ENCODE measurements at places on chromosomes 6 and 20. TPM values are rescaled to one million over a fixed set of nuclear protein-coding genes. Genes with fewer than 3 reads are reported as not detected.

ECT2L gene
- 0.23 TPM for total RNA-seq

EHMT2 gene
- 48.9 TPM for total RNA-seq

CTAGE9 gene
- not detected for total RNA-seq

PPP1R14C gene
- total RNA-seq: 73.7 TPM

RAD21L1 gene
- not detected for total RNA-seq

DNA sequence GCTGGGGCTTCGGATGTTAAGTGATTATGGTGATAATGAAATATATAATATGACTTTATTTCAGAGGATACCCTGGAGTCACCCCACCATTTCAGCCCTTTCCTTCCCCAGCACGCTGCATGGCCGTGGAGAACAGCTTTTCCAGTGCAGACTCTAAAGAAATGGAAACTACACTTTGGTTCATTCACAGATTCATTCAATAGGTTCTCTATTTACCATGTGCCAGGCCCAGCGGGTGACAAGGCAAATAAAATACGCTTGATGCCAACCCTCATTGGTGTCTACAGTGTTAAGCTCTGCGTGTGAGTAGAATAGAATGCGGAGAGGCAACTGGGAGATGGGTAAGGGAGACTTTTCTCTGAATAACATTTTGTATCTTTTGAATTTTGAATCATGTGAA is 89.7 kb downstream of the TCP11 start:
- peak; percentile 19 for DNase-seq

DNA sequence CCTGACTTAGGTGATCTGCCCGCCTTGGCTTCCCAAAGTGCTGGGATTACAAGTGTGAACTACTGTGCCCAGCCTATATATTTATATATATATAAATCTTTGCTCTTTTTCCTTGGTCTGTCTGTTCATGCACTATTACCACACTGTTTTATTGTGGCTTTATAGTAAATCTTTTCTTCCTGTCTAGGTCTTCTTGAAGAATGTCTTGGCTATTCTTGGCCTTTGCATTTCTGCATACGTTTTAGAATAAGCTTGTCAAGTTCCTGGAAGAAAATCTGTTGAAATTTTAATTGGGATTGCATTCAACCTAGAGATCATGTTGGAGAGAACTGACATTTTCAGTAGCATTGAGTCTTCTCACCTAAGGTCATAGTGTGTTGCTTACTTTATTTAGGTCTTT is 37.1 kb downstream of the MYO6 start:
- DNase-seq: no peak

- no peak for DNase-seq
Observed at GRCh38 chr20:51654060-51654459, 111.5 kb upstream of the NFATC2 start.

DNA sequence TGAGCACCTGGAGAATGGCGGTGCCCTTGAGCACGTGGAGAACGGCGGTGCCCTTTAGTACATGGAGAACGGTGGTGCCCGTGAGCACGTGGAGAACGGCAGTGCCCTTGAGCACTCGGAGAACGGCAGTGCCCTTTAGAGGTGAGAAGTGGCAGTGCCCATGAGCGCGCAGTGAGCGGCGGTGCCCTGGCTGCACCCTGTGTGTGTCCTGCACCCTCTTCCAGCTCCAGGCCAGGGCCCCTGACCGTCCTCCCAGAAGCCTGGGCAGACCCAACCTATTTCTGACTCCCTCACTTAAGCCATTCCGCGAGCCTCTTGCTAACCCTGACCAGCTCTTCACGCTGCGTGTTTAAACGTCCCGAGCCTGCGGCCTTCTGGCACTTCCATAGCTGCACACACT is 151.3 kb downstream of the DLL1 start:
- DNase-seq: peak; percentile 43

DNA sequence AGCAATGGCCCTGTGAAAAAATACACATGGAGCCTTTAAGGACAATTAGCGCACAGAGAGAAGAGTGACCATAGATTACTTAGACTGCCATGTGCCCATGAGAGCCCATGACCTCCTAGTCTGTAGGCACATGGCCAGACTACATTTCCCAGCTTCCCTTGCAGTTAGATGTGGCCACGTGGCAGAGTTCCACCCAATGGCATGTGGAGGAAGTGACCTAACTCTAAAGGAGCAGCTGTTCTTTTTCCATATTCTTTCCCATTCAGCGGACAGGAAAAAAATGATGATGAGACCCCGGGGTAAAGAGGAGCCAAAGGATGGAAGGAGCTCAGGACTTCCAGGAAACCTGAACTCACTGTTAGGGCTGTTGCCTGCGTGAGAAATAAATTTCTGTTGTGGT is 116.6 kb downstream of the CBLN4 start:
- no peak for DNase-seq

DNA sequence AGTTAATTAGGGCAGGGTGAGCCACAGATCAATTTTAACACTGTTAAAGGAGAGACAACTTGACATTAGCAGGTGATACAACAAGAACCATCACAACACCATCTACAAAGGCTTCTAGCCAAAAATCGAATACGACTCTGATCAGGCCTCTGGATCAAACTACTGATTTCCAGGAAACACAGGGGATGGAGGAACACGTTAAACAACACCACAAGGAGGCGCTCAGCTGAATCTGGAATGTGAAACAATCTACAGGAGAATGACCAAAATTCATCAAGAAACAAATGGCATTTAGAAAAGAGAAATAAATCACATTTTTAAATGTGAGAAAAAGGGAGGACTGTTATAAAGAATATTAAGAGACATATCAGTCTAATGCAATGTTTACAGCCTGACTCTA is 13.5 kb upstream of the MAFB start:
- no peak for DNase-seq

DNA sequence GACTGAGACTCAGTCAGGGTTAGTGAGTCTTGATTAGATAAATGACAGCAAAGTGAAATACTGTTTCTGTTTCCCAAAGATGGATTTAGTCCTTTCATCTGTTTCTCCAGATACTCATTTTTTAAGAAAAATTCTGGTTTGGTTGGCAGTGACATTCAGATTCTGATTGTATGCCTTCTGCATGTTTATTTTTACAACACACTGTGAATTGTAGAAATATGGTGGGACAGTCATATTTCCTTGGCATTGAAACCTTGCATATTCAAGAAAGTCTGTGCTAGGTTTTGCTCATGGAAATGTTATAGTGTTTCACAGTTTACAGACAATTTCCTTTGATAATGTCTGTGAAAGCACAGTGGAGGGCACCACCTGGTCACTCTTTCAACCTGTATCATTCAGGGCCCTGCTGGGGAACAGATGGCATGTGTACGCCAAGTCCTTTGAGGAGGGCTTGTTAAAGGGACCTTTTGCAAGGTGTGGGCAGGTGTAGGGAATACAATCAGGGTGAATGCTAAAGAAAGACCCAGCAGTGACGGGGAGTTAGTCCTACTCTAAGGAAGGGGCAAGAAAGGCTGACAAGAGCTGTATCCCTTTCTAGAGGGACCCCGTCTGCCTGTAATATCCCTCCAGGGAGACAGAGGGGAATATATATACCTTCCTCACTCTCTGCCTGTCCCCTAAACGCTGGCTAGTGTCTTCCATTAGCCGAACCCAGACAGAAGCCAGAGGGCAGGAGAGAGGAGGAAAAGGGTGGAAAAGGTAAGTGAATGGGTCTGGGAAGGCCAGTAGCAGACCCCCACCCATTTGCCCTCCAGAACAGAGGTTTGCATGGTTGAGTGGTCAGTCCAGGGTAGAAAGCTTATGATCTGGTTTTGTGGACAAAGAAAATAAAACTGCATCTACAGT is 10.2 kb downstream of the PLCB4 start:
- no peak for DNase-seq

DNA sequence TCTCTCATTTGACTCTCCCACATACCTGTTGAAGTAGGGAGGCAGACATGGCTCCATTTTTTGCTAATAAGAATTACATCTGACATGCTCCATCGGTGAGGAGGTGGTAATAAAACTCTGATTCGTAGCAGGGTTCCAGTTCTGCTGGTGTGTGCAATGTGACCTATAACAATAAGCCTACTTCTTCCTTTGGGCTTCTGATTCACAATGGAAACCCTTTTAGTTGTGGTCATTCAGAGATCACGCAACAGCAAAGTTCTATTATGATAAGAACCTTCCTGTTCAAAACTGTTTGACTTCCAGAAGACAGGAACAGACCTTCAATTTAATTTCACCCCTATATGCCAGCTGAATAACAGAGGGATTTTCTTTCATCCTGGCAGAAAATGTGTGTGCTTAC is 31.4 kb upstream of the GSTA4 start:
- DNase-seq: no peak

DNA sequence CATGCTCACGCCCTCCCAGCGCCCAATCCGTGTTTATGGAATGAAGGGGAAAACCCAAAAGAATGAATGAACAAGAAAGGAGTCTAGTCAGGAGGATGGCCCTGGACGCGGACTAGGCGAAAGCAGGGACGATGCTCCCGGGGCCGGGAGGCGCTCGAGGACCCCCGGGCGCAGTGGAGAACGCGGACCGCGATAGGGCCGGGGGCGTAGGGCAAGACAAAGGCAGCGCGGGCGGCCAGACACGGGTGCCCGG is 758 bp downstream of the GCLC start:
- DNase-seq: no peak

GRCh38 chr6:157893238-157893637 is 70.2 kb downstream of the SNX9 start:
- no peak for DNase-seq

DNA sequence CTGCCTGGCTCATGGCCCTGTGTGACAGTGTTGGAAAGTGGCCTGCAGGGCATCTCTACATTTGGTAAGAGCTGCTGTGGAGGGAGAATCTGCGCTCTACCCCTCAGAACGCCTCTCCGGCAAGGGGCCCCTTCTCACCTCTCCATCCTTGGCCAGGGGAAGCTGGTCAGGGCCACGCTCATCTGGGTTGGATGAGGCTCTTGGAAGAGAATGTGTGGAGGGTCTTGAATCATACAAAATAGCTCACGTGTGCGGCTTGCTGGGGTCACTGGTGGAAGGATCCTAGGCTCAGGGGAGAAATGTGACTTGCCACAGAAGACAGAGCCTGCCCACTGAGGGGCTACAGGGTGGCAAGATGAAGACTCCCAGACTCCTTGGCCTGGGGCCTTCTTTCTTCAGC is 105.0 kb downstream of the SCML4 start:
- no peak for DNase-seq

- DNase-seq: no peak
Observed at GRCh38 chr6:76448109-76448508, 375.6 kb upstream of the IMPG1 start.

DNA sequence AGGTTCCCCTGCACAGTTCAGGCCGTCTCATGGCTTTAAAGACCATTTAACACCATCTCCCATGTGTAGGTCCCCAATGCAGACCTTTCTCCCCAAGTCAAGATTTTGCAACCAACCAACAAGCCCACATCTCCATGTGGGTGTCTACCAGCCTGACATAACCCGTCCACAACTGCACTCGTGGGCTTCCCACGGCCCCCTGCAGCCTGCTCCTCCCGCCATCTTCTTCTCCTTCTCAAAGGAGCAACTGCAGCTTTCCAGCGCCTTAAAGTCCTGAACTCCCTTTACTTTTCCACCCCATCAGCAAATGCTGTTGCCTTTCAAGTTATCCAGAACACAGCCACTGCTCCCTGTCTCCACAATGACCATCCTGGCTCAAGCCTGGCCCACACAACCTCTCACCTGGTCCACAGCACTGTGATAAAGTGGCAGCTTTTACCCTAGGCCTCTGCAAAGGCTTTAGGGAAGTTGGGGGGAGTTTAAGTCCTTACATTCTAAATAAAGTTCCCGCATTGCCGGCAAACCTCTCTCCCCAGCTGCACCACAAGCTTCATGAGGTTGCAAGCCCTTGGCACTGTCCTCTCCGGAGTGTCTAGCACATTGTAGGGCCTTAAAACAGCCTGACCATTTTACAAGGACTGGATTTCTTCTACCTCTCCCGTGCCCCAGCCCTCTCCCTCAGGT is 140.5 kb downstream of the PREX1 start:
- DNase-seq: no peak

DNA sequence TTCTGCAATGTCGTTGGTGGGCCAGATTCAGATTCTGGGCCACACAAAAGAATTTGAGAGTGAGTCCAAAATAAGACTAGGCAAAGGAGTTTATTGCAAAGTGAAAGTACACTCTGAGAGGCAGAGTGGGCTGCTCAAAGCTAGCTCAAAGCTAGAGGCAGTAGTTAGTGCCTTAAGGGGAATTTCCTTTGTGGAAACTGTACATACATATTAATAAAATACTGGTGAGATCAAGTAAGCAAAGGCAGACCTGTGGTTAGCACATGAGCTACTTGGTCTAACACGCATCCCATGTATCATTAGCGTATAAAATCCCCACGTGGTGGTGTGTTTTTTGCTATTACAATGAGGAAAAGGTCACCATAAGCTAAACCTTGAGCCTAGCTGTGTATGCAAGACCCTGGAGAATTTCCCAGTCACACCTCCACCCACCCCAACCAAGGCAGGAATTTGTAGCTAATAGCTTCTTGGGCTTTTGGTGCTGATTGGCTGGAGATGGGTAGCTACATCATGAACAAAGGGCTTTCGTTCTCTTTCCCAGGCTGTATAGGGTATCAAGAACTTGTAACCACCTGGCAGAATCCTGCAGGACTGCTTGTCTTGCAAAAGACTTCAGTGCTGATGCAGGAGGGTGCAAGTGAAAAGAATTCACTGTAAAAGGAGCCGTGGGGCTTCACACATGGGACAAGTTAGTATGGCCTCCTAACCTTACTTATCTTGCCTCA is 14.7 kb upstream of the TRIM26 start:
- DNase-seq: no peak

GRCh38 chr20:47964149-47964548 is 178.9 kb upstream of the SULF2 start:
- no peak for DNase-seq

DNA sequence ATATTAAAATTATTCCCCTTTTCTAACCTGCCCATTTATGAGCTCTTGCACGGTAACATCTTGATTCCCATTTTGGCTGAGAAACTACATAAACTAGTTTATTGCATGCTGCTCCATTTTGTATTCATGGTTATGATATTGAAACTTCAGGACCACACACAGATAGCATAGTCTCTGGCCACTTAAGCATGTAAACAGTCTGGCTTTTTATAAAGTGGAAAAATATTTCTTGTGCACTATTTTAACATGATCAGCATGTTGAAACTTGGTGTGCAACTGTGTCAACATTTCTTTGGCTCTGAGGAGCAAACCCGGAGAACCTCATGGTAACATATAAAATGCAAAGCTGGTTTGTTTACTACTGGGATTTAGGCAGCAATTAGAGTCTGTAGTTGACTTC is 70.7 kb downstream of the SLX4IP start:
- no peak for DNase-seq

- no peak for DNase-seq
Observed at GRCh38 chr20:25723975-25724374, 27.3 kb upstream of the ZNF337 start.

DNA sequence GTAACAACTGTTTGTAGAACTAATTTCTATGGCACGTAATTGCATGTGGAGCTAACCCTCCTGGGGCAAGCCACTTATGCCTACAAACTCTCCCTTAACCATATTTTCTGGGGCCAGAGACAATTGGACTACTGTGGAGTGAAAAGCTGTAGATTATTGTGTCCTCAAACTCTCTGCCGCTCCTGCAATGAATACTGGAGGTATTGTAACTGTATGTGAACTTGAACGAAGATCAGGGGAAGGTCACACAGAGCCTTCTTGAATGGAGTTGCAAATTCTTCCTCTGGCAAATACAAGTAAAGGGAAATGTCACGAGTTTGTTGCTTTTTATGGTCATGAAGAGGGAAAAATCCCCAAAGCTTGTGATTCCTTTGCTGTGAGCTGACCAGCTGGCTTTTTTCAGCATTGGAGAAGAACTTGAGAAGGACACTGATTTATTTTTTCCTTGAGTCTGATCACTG is 18.2 kb downstream of the AKAP12 start:
- DNase-seq: no peak

Measured in suprapubic skin (tissue), 4 donors.